ENCODE measurements at places on chromosomes 4 and X.

DNA sequence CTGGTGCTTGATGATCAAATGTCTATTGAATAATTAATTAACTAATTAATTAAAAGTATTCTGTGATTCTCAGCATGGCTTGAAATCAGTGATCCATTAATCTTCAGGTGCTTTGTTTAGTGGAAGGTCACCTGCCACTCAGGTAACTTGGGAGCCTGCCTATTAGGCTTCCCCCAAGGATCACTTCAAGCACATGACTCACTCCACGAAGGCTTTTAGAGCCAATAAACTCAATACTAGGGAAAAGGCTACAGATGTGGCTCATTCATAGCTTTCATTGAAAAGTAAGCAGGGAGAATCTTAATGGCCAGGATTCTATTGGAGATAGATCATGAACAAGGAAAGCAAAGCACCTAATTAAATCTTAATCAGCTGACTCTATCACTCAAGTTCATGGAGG, 21.3 kb downstream of the AREG start:
- no peak for DNase-seq

- no peak for DNase-seq
Observed at GRCh38 chrX:48956728-48957414, 536 bp downstream of the OTUD5 start.

DNA sequence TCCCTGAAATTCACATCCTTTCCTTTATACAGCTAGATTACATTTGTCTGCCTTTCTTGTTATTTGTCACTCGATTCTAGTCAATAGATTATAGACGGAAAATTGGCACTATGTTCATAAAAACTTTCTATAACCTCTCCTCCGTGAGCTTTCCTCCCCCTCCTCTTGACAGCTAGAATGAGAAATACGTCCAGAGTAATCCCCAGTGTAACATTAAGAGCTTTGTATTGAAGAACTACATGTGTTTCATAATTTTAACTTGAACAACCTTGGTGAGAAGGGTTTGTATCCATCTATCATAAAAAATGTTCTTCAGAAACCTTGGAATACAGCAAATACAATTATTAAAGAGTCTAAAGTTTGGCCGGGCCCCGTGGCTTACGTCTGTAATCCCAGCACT, 1707.4 kb downstream of the PCDH7 start:
- DNase-seq: no peak

DNA sequence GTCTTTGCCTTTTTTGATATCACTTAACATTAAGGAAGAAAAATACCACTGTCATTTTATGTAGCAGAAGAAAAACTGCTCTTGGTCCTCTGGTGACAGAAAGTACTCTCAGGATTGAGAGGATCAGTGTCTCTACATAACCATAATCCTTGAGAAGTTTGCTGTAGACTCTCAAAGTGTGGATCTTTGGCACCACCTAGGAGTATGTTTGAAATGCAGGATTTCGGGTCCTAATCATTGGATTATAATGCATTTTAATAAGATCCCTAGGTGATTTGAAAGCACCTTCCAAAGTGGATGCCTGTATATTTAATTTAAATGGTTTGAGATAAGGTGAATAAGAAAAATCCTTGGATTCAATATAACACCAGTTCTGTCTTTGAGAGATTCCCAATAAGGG, 23.2 kb downstream of the MOB1B start:
- no peak for DNase-seq

- no peak for DNase-seq
Observed at GRCh38 chr4:129950217-129950616, 854.3 kb downstream of the C4orf33 start.

DNA sequence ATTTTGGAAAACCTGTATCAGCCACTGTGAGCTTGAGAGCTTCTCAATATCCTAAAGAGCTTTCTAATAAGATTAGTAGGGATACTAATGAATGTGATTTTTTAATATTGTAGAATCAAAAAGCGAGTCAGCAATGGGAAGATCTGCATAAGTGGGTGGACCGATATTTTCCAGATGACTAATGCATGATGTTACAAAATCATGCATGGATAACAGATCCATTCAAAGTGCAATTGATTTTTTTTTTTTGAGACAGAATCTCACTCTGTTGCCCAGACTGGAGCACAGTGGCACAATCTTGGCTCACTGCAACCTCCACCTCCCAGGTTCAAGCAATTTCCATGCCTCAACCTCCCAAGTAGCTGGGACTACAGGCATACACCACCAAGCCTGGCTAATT, 7.3 kb upstream of the CLDN2 start:
- DNase-seq: no peak

DNA sequence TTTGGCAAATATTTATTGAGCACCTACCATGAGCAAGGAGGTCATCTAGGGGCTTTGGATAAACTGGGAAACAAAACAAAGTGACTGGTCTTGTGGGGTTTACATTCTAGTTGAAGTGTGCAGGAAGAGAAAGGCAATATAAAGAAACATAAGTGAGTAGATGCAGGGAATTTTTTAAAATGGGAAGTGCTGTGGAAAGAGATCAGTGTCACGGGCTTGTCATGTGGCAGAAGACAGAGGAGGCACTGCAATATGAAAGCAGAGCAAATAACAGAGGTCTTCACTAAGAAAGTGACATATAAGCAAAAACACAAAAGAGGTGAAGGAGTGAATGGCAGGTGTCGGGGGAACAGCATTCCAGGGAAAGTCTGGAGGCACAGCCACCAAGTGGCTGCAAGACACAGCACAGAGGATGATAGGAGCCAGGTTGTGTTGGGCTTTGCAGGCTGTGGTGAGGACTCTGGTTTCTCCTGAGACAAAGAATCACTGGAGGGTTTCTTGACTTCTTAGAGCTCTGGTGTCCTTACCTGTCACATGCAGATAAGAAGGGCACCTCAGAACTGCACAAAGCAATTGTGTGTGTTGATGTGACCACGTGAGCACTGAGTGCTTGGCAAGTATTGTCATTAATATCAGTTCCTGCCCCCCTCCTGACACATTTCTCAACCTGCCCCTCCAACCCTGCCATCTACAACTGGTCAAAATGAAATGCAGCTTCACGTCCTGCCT, 143.5 kb downstream of the TSPAN5 start:
- DNase-seq: no peak

GRCh38 chr4:8316251-8316771, 46.8 kb downstream of the HTRA3 start:
- DNase-seq: no peak

DNA sequence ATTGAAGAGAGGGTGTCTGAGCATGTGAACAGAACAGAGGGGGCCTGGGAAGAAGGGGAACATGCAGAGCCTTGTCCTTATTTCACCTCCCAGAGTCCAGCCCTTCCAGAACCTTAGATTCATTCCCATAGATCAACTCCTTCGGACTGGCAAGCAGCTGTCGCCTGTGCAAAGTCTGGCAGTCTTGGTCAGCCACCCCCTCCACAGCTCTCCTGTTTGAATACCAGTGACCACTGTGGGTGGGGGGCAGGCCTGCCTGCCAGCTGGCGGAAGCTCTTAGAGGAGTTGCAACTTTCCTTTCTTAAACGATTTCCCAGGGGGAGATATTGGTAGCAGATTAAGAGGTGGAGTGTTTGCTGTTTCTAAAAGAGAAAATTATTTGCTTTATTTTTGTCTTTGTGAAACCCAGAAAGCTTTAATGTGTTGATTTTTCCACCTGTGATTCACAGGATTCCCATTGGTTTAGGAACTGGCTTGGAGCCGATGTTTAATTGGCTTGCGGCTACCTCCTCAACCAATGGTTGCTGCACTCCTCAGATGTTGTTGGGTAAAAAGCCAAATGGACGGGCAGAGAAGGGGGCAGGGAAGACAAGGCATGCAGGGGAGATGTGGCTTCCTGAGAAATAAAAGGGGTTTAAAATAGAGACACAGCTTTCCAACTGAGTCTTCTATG, 62.2 kb upstream of the PRPS1 start:
- DNase-seq: no peak

GRCh38 chr4:172898715-172899114, 269.9 kb upstream of the GALNT7 start:
- no peak for DNase-seq

DNA sequence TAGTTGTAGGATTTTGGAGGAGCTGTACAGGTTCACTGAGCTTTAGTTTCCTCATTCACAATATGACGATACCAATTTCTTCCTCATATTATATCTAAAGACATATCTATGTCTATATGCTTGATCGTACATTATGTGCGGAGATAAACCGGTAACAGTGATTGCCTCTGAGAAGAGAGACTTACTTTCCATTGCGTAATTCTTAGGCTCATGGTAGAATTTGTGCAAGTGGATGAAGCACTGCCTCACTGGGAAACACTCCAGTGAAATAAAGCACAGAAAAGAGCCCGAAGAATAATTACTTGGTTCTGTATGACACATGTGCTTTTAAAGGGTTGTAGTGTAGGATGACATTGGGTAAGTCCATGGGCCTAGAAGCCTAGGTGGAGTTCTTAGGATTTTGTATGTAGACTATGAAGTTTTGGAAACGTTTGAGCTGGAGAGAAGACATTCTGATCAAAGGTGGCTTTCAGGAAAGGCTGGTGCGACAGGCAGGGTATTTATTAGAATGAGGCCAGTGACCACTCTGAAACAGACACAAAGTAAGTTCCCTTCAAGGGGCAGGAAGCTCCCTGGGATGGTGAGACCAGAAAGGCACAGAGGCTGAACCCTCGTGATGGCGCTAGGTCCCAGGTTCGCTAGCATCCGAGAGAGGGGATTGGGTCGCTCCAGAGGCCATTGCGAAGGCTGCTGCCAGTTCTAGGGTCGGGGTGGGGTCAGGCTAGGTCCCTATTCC, 649 bp upstream of the VBP1 start:
- DNase-seq: no peak

GRCh38 chrX:134880866-134881265, 109.9 kb upstream of the SMIM10 start:
- DNase-seq: no peak

DNA sequence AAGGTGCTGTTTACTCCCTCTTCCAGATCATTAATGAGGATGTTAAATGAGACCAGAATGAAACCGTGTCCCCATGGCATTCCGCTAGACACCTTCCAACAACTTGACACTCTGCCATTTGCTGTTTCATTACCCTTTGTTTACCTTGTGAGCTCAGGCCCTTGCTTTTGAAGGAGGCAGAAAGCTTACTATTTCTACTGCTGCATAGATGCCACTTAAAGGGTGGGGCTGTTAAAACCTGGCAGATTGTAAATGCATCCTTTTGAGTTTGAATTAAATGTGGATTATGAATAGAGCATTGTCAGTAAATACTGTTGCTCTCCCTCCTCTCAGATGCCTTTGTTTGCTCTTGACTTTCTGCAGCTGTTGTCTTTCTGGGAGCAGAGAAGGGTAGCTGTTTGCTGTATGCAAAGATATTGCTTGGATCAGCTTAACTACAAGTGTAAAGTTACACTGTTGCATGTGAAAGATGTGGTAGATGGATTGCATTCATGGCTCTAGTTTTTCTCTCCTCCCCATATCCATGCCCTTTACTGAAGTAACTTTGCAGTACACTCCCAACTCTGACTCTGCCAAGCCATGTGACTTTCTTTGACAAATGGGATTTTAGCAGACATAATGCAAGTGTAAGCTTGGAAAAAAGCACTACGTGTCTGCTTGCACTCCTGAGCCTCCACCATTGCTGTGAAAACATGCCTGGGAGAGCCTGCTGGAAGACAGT, 75.0 kb upstream of the DHX15 start:
- peak; percentile 62 for DNase-seq

GRCh38 chrX:84216406-84216805, 28.4 kb upstream of the RPS6KA6 start:
- peak; percentile 89 for DNase-seq

- DNase-seq: peak; percentile 48
Observed at GRCh38 chr4:140296335-140297220, 76.9 kb upstream of the SCOC start.

DNA sequence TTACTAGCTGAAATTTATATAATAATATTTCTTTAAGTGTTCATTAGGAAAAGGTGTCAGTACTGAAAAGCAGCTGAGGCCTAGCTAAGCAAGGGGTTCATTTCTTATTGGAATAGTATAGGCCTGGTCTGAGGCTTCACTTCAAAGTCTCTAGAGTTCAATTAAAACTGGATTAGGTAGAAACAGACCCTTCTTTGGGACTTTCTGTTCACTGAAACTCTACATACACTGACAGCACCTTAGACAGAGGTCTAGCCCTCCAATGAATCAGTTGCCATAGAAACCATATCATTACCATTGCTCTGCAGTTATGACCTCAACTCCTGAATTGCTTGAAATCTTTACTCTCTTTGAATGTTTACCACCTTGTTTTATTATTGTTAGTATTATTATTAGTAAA, 86.4 kb upstream of the MAB21L2 start:
- no peak for DNase-seq

GRCh38 chr4:83905952-83906351, 370.0 kb downstream of the GPAT3 start:
- peak; percentile 16 for DNase-seq

DNA sequence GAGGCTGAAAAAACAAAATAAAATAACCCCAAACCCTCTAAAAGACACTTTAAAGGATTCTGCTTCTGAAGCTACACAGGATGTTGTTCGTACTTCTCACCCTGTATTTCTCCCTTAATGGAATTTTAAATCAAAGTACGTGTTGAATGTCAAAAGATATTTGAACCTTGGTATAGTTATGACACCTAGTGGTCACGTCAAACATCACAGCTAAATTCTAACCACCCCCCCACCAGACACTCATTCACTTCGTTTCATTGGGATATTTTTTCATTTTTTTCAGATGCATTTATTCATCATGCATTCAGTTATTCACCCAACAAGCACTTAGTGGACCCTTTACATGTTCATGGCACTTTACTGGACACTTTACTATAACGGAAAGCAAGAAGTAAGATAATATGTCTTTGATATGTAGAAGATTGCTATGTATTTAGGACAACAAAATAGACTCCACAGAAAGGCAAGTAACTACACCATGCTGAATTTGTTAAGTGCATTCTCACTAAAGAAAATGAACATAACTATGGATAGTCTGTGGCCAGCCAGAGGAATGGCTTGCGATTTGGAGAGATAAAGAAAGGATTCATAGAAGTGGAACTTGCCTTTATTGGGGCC, 62.5 kb upstream of the GPR174 start:
- peak; percentile 2 for DNase-seq

DNA sequence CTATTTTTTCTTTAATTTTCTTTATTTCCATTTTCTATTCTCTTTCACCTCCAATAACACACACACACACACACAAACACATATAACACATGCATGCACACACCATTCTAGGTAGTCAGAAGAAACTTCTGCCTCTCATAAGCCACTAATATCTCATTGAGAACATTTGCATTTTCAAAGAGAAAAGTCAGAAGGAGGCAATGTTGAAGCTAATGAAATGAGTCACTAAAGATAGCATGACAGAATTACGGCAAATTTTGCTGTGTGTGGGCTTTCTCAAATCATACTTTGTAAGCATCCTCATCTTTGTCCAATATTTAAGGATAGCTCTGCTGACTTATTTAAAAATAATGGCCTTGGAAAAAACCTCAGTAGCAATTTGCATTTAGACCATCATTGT, 291.3 kb downstream of the GUCY2F start:
- no peak for DNase-seq
